Esophagus muscularis mucosa (tissue), 4 donors: ENCODE measurements at places on chromosomes 4 and X. TPM values are rescaled to one million over a fixed set of nuclear protein-coding genes. Genes with fewer than 3 reads are reported as not detected.

Gene TEX13B
- total RNA-seq, result not detected

DNA sequence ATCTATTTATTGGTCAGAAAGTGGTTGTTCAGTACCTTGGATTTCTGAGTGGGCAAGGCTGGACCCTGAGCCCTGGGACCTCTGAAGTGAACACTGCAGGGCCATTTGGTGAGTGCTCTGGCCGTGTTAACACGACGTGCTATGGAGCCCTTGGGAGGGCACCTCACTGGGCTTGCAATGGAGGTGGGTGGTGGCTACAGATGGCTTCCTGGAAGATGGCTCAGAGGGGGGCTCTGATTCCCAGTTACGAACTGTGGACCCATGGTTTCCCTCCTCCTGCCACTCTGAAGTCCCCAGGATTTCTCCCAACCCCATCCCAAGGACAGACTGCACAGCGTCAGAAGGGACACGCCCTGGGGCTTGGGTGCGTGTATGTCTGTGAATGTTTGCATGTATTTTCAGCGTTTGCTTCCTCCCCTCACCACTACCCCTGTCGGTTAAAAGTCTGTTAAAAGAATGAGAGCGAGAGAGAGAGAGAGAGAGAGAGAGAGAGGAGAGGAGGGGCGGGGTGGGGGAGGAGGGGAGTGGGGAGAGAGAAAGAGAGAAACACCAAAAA is 3.7 kb upstream of the RHOH start:
- DNase-seq, result no peak

GRCh38 chr4:165464813-165465381 is 86.1 kb downstream of the CPE start:
- DNase-seq, result no peak

DNA sequence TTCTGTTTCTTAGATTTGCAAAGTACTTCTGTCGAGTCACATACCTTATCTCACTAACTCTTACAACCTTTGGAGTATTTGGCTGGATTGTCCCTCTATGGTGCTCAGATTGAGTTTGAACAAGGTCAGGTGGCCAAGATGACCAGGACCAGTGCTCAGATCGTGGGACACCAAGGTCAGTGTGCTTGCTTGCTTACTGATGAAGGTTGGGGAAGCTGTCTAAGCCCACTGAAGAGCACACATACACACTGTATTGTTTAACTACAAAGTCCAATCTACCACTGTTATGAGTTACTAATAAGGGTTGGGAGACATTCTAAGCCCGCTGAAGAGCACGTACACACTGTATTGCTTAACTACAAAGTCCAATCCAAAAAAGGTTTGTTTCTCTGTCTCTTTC is 53.7 kb downstream of the TAB3 start:
- DNase-seq, result no peak

- DNase-seq, result peak; percentile 60
These were observed 26.7 kb downstream of the MANBA start for GRCh38 chr4:102734116-102734515.
